ENCODE measurements at places on chromosomes 1 and 21.

GRCh38 chr21:30168086-30168485 is 1.5 kb upstream of the CLDN17 start:
- ATAC-seq, result no peak

- ATAC-seq, result no peak
Observed at GRCh38 chr1:13921190-13921589, 221.2 kb downstream of the PRDM2 start.

GRCh38 chr1:211705467-211706091 is 30.2 kb upstream of the NEK2 start:
- peak; percentile 42 for ATAC-seq

- no peak for ATAC-seq
Observed at GRCh38 chr1:201681375-201681774, 142.4 kb downstream of the NAV1 start.

DNA sequence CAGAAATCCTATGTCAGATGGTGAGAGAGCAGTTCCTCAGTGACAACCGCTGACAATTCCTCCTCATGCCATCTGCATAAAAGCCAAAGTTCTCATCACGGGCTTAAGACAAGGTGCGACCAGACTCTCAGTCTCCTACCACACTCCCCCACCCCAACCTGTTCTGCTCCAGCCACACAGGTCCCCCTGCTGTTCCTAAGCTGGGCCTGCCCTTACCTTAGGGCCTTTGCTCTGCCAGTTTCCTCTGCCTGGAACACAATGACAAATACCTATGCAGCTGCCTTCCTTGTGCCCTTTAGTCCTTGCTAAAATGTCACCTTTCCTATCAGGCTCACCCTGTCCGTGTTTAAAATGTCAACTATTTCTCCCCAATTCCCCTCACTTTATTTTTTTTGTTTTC is 382.2 kb downstream of the NTNG1 start:
- no peak for ATAC-seq

DNA sequence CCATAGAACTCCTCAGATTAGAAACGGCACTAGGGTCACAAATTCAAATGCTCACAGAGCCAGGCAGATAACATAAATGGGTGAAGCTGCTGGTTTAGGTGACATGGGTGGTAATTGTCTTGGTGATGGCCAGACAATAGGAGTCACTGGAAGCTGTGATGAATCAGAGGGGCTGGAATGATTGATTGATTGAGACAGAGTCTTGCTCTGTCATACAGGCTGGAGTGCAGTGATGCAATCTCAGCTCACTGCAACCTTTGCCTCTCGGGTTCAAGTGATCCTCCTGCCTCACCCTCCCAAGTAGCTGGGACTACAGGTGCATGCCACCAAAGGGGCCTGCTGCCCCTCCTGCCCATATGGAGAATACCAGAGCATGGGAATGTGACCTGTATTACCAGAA is 63.0 kb downstream of the HIVEP3 start:
- ATAC-seq, result no peak

- no peak for ATAC-seq
Observed at GRCh38 chr1:54380290-54380882, 25.8 kb downstream of the SSBP3 start.

DNA sequence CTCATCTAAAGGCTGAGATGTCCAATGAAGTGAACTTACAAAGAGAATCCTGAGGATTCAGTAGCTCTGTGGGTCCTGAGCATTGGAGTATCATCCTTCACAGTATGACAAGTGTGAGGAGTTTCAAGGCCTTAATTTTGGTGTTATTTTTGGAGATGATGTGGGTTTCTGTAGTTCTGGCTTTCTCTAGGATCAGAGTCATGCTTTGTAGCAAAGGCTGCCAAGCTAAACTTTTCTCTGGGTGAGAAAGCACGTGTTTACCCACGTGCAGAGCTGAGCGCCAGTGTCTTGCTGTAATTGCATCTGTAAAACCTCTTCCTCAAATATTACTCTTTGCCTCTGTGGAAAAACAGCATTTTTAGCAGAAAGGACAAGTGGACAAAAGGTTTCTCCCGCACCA is 387.8 kb upstream of the LYPLAL1 start:
- ATAC-seq, result no peak

DNA sequence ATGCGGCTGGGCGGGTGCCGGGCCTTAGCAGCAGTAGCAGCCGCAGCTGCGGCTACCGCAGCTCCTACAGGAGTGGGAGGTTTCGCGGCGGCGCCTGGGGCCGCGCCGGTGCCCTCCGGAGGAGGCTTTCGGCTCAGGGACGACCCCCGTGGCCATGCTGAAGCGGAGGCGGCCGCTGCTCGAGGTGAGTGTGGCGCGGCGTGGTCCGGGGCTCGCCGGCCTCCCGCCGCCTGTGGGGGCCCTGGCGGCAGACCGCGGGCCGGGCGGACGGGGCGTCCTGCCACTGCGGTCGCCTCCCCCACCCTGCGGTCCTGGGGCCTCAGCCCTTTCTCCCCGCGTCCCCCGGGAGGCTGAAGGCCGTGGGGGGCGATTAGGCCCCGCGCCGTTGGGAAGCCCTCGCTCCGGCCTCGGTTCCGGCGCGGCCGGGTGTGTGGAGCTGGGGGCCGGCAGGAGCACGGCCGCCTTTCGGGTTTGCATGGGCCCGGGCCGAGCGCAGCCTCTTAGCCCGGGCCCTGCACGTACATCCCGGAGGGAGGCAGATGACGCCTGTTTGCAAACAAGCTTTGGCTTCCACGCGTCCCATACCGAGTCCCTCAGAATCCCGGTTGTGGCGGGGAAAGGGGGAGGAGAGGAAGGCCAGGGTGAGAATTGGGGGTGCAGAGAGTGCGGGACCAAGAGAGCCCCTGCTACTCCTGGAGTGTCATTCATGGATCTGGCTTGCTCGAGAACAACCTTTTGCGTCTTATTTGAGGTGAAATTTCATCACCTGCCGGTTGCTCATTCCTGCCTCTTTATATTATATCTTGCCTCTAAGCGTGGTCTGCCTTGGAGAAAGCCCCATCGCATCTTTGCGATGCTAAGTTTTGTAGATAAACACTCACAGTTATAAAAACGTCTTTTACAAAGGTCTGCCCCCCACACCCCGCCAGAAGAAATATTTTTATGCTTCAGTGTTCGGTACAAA is 613 bp downstream of the ZFYVE9 start:
- ATAC-seq, result peak; percentile 75

DNA sequence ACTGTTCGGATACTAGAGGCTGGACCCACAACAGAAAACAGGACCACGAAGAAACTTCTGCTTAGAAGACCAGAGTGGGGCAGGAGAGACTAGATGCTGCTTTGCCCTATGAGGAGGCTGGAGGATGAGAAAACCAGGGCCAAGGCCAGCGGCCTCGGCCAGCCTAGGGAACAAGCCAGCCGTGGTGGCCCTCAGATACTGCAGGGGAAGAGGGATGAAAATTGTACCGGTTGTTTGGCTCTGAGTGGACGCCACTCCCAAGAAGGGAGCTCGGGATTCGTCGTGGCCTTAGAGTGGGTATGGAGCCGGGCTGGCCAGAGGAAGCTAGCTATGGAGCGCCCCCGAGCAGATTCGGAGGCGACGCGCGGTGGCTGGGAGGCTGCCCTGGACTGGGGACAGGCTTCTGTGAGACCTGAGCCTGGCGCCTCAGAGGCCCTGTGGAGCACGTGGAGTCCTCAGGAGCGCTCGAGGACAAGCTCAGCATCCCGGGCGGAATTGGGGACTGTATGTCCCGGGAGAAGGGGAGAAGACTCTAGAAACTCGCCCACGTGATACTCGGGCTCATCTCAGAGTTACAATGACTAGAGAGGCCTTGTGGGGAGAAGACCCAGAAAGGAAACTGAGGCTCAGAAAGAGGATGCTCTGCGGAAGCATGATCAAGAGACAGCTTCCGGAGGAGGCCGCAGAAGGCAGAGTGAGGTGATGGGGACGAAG is 2.8 kb downstream of the PRRX1 start:
- ATAC-seq, result peak; percentile 0

DNA sequence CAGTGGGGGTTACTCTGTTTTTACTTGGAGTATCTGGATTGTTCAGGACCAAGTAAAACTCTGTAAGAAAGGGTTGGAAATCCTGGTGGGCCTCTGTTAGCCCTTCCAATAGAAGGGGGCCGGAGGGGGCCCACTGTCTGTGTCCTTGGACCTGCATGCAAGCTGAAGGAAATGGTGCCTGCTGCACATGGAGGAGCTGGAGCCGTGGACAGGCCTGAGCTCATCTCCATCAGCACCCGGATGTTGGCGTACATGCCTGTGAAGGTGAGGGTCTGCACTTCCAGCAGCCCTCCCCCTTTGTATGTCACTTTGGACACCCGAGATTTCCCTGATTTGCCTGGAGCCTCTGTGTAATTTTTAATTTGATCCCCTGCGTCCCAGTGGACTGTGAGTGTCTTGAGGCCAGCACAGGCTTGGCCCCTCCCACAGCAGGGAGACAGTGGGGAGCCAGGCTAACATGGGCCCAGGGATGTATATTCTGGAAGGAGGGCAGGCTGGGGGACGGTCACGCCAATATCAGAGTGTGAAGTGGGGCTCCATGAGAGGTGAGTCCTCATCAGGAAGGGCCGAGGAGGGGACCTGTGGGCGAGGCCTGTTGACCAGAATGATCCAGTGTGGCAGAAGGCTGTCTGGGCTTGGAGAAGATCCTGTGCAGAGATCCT is 16.8 kb downstream of the GALNT2 start:
- ATAC-seq, result peak; percentile 52

- no peak for ATAC-seq
Observed at GRCh38 chr1:168504064-168504837, 39.5 kb downstream of the XCL2 start.

DNA sequence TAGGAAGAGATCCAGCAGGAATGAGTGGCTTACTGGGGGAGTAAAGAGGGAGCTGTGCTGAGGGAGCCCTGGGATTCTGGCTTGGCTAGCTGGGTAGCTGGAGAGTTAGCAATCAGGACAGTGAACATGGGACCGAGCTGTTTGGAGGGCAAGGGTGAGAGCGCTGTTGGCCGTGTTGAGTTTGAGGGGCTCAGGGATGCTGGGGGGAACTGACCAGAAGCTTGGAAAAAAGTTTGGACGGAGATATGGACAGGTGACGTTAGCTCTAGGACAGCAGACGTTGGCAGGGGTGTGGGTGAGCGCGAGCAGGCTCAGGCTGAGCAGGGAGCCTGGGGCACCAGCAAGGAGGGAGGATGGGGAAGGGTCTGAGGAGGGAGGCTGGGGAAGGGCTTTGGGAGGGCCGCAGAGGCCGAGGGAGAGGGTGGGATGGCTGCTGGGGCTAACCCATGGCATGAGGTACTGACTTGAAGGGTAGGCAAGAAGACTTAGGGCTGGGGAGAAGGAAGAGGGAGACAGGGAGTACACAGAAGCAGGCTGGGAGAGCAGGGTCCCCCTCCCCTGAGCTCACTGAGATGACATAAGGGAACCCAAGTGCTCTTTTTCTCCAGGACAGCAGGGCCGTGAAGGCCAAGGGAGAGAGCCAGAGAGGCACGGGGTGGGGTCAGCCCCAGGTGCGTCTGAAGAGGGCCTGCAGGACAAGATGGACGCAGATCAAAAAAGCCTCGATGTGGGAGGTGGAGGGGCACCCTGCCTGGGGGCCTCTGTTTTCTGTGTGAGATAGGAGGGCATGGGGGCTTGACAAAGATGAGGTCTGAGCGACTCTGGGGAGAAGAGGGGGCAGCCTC is 8.2 kb downstream of the SH2D2A start:
- no peak for ATAC-seq

DNA sequence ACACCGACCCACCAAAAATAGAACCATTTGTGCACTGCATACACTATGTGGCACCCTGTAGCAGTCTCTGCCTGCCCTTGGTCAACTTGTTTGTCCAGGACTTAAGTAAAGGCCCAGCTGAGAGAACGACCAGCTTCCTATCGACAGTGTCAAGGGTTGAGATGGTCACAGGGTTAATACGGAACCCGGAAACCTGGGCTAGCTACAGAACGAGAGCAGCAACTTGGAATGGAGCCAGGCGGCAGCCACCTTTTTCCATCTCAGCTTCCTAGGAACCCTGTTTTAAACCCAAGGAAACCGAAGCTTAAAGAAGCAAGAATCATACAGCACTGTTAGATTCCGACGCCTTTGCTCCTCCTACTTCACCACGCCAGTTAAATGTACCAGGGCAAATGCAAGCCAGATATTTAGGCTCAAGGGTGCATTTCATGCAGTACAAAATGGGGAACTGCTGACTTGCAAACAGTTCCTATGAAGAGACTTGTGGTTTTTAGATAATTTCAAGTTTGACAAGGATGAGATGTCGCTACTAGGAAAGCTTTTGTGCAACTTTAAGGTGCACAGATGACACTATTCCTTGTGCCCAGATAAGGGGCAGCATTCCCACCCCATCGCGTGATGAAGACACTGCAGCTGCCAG is 35.5 kb downstream of the SLC66A1 start:
- no peak for ATAC-seq

DNA sequence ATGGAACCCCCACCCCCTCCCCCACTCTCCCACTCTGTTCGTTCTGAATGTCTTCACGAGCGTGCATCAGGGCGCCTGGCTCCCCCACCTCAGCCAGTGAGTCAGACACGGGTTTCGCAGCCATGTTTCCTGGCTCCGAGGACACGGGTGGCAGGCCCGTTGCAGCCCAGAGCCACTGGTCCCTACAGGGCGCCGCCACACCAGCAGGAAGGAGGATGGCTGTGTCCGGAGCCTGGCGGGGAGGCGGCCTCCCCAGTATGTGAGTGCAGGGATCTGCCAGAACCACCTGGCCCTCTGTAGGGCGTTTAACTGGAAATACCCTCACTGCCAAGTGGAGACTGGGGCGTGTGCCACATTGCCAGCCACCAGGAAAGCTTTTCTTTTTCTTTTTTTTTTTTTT is 18.5 kb downstream of the CSTB start:
- ATAC-seq, result no peak

GRCh38 chr1:93864175-93864574 is 14.8 kb downstream of the DNTTIP2 start:
- no peak for ATAC-seq

DNA sequence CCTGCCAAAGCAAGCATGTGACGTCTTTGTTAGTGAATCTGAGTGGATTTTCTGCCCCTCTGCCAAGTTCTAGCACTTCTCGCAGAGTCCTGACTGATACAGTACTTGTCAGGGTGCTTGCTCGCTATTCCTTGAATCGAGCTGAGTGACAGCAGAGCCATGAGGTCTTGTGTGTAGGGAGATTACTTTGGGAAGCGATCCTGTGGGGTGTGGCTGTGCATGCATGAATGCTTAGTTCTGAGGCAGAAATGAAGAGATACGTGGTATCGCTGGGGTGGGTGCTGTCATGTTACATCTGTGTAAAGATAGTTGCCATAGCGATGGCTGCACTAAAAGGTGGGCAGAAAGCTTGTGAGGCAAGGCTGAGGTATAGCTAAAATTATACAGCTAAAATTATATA is 19.3 kb upstream of the DNAJC28 start:
- no peak for ATAC-seq

DNA sequence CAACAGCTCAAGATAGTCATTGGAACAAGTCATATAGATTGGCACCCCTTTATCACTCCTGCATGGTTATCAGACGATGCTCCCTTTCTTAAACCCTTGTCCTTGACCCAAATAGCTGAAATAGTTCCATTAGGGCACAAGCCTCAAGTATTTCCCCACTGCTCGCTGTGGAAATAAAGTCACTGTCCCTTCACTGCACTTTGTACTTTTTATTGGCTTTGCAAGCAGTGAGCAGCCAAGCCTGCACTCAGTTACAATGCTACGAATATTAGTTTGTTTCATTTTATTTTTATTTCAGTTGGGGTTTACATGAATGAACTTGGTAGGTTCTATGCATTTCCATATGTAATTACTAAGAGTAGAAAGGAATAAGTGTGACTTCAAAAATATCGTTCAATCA is 1176.4 kb downstream of the BRINP3 start:
- ATAC-seq, result no peak

Measured in SK-N-SH treated with all-trans-retinoic acid at 6 μM for 48 hours (cell line).